Cardiac fibroblast (primary cell): ENCODE measurements at places on chromosomes 6 and 20.

- peak; percentile 79 for DNase-seq
Observed at GRCh38 chr6:119446609-119447008, 97.0 kb upstream of the MAN1A1 start.

DNA sequence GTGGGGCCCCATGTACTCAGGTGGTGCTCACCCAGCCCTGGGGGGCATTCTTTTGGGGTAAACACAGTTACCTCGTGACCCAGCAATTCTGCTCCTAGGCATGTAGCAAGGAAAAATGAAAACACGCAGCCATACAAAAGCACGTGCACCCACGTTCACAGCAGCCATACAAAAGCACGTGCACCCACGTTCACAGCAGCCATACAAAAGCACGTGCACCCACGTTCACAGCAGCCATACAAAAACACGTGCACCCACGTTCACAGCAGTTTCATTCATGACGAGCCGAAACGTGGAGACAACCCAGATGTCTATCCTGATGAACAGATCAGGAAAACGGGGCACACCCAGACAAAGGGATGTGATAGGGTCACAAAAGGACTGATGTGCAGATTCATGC is 57.1 kb downstream of the YTHDF1 start:
- DNase-seq, result no peak

GRCh38 chr6:142167071-142167470 is 20.0 kb downstream of the VTA1 start:
- no peak for DNase-seq

DNA sequence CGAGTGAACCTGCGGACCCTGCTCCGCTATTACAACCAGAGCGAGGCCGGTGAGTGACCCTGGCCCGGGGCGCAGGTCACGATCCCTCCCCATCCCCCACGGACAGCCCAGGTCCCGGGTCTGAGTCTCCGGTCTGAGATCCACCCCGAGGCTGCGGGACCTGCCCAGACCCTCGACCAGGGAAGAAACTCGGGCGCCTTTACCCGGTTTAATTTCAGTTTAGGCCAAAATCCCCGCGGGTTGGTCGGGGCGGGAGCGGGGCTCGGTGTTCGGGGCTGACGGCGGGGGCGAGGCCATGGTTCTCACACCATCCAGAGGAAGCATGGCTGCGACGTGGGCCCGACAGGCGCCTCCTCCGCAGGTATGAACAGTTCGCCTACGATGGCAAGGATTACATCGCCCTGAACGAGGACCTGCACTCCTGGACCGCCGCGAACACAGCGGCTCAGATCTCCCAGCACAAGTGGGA is 46.9 kb upstream of the TRIM26 start:
- no peak for DNase-seq

GRCh38 chr6:7911345-7911725 is 747 bp upstream of the TXNDC5 start:
- DNase-seq, result no peak

- peak; percentile 34 for DNase-seq
Observed at GRCh38 chr6:148451690-148452089, 109.1 kb downstream of the SASH1 start.

- no peak for DNase-seq
Observed at GRCh38 chr20:48794360-48794759, 33.4 kb downstream of the PREX1 start.
